ENCODE measurements at places on chromosomes 3 and 15.
A peak's percentile ranks its signal among the peaks of the same experiment; 100 is the strongest.

- peak; percentile 56 for DNase-seq
Measured at GRCh38 chr3:40580494-40581091, 55.8 kb downstream of the ZNF621 start.

- no peak for DNase-seq
Measured at GRCh38 chr15:42348083-42348482, 11.2 kb upstream of the CAPN3 start.

- no peak for DNase-seq
Measured at GRCh38 chr3:157956850-157957249, 149.4 kb downstream of the SHOX2 start.

GRCh38 chr3:57694146-57694545 lies 1.3 kb upstream of the DENND6A start:
- no peak for DNase-seq

DNA sequence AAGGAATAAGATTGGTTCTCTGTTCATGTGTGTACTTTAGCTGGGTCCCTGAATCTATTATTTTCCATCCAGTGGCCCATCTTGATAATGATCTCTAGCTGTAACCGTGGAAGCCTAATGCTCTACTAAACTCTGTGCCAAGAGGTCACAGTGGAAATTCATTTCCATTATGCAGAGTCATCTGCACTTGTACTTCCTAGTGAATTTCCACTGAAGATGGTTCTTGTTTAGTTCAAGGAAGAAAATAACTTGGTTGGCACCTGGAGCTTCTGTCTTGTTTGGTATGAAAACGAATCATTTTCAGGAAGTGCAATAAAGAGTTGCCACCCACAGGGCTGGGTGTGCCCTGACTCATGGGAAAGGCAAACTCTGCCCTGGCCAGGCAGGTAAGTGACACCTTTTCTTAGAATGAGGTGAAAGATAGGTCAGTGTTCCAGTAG lies 10.3 kb downstream of the LPP start:
- no peak for DNase-seq

- DNase-seq = no peak
Measured at GRCh38 chr3:123498761-123499160, 49.9 kb upstream of the ADCY5 start.

DNA sequence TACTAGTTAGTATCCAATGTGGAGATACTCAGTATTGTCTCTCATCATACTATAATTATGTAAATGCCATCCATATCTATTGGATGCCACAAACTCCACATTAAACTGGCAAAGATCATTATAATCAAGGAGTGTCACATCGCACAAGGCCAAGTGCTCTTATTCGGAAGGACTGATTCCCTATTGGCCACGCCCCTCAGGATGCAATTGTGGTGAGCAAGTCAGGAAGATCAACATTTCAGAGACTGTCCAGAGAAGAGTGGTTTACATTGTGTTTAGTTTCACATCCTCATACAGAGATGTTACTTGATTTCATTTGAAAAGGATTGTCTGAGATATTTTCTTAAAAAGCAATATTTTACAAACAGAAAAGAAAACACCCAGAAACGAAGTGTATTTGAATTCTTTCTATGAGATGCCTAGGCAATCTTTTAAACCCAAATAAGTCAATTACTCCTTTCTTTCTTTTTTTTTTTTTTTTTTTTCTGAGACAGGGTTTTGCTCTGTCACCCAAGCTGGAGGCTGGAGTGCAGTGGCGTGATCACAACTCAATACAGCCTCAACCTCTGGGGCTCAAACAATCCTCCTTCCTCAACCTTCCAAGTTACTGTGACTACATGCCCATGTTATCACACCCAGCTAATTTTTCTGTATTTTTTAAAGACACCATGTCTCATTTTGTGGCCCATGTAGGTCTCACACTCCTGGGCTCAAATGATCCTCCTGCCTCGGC lies 369.1 kb downstream of the RBMS3 start:
- peak; percentile 17 for DNase-seq

GRCh38 chr3:53819163-53819868 lies 26.9 kb downstream of the CHDH start:
- no peak for DNase-seq

GRCh38 chr15:66797921-66798320 lies 95.9 kb downstream of the SMAD6 start:
- DNase-seq = no peak

GRCh38 chr3:183211352-183211751 lies 41.7 kb upstream of the B3GNT5 start:
- DNase-seq = no peak

- DNase-seq = no peak
Measured at GRCh38 chr3:76998555-76998954, 41.3 kb upstream of the ROBO2 start.

- no peak for DNase-seq
Measured at GRCh38 chr3:19106307-19106706, 42.0 kb upstream of the KCNH8 start.

DNA sequence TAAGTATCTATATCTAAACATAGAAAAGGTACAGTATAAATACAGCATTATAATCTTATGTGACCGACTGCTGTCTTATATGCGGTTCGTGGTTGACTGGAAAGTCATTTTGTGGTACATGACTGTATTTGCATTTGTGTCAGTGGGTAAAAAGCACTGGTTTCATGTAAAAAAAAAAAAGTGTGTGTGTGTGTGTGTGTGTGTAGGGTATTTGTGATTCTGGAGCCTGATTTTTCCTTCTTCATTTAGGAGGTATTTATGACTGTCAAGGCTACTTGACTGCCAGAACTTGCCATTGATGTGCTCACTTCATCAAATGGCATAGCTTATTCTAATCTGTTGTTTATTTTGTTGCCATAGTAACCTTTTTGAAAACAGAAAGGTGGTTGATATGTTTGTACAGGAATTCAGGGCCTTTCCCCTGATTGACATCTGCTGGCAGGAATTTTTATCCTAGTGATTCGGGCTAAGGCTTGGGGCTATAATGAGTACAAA lies 63.2 kb downstream of the AKAP13 start:
- DNase-seq = peak; percentile 27

DNA sequence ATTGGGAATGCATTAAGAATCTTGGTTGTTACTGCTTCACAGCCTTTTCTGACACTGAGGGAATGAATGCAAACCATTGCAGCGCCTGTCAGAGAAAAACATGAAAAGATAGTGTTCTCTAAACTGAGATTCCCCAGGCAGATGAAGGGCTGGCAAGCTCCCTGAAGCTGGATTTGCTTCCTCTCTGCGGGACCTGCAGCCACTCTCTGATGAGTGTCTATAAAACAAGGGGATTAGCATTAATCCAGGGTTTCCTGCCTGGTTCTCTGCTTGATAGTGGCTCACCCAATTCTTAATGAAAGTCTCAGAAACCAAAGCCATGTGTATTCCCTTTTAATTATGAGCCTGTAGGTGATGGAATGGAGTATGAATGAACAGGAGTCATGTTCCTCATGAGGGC lies 344.3 kb upstream of the UMPS start:
- no peak for DNase-seq

- DNase-seq = no peak
Measured at GRCh38 chr3:124291008-124291407, 299.1 kb upstream of the ROPN1 start.

- DNase-seq = peak; percentile 92
Measured at GRCh38 chr15:48385031-48385830, 54.0 kb downstream of the DUT start.

GRCh38 chr3:63135367-63135766 lies 142.7 kb upstream of the SYNPR start:
- DNase-seq = no peak

DNA sequence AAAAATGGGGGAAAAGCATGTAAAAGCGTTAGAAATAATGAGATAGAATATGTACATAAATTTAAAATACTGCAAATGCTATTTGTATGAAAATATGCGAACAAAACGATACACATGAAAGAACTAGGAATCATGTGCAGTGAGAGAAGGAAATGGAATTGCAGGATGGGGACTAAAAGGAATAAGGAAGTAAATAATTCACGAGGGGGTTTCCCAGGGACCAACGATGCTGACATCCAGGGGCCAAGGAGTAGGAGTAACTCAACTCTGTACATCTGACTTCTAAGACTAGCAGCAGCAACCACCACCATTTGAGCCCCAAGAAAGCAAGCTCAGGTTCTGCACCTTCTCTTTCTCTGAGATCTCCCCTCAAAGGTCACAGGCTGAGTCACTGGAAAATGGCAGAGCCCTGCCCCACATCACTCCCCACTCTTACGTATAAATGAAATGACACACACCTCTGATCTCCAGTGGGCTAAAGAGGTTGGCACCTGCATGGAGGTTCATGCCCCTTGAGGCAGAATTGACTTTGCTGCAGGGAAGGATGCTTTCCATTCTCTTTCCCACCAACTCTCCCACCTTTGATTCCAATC lies 100.0 kb upstream of the DLG1 start:
- DNase-seq = no peak

DNA sequence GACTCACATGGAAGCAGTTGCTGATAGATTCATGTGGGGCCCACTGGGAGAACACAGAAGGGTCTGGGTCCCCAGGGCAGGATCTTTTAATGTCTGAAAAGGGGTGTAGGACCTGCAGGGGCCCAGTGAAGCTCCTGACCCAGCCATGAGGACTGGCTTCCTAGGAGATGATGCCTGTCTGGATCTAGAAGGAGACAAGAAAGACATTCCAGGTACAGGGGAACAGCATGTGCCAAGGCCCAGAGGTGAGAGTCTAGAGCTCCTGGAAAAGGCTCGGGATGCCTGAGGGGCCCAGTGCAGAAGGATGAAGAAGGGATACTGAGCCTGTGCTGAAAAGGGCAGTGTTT lies 4.7 kb upstream of the SEMA3F start:
- no peak for DNase-seq

GRCh38 chr3:120858521-120858920 lies 49.5 kb upstream of the STXBP5L start:
- DNase-seq = no peak

DNA sequence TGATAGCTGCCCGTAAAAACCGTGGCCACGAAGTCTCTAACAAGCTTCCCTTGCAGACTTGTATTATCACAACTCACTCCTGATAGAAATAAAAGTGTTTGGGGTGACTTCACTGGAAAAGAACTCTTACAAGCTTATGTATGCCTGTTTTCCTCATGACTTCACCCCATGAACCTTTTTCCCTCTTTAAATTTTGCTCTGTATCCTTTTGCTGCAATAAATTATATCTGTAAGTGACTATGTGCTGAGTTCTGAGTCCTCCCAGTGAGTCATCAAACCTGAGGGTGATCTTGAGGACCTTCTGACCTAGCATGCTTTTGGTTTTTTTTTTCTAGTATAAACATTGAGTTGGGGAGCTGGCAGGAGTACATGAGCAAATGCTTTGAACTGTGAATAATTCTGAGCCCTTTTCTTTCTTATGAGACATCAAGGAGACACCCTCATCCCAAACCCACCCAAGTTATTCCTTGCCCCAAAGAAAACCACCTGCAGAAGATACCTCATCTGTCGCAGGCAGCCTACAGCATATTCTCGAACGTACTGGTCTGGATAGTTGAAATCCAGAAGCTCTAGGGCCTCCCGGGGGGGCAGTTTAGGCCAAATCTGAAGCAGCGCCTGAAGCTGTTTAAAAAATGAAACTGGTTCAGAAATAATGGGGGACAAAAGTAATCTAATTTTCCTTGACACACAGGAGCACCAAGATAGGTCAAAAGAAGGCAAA lies 85.9 kb downstream of the FAIM start:
- DNase-seq = peak; percentile 99

DNA sequence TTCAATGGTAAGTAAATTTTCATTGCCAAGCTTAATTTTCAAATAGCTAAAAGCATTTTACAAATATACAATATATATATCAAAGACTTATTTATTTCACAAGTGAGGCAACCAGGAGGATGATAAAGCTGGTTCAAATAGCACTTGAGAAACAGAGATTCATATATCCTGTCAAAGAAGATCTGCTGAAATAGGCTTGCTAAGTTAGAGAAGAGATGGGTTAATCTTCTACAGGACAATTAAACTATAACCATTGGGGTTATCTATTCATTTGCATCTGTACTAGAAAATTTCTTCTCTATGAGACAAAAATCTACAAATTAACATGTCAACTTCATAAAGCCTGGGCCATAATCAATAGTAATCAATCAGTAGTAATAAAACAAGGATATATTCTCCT lies 637.7 kb upstream of the UBE2E2 start:
- DNase-seq = no peak

DNA sequence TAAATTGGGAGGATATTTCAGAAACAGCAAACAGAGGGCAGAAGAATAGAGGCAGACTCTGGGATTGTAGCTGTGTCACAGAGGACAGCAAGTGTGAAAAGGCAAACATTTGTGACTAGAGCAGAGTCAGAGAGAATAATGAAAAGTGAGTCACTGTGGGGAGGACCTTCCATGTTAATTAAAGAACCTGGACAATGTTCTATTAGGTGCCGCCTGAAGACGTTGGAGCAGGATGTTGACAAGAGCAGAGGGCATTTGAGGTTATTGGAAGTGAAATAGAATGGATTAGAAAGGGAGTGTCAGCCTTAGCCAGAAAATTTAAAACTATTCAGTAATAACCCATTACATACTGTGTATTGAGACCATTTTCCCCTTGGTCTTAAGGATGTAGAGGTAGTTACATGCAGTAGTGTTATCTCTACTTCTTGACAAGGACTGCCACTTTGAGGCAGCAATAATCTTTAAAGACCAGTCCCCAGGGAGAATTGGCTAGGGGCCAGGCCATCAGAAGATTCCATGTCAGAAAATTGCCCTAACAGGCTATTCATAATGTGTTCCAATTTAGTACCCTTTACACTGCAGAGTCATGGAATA lies 5.8 kb downstream of the ACKR2 start:
- DNase-seq = no peak

DNA sequence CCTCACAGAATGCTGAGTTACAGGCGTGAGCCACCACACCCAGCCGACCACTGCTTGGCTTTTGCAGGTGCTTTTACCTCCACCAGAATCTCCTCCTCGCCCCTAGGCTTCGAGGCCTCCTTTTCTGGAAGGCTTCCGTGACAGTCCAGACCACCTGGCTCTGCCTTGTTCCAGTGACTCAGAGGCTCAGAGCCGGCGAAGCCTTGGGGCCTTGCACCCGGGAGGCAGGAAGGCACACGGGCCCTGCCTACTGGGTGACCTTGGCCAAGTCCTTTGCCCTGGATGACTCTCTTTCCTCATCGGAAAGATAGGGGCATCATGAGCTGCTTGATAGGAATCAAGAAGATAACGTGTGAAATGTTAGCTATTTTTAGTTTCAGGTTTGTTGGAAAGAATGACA lies 31.3 kb upstream of the FURIN start:
- no peak for DNase-seq

DNA sequence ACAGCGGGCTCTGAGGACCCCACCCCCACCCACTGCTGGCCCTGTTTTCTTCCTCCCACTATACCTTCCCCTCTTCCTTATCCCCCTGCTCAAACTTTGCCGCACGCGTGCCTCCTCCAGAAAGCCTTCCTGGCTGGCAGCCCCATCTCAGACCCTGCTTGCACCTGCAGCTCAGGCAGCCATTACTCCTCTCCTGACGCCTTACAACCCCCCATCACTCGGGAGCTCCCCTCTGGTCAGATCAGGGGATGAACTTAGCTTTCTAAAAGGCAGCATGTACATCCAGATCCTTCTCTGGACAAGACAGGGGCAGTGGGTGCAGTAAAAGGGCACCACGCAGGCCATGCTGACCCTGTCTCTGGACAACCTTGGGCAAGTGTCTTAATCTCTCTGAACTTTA lies 94.5 kb downstream of the SEC22A start:
- no peak for DNase-seq
